ENCODE measurements at places on chromosomes 4 and X.

- DNase-seq = no peak
Observed at GRCh38 chr4:164538097-164538496, 215.8 kb upstream of the SMIM31 start.

DNA sequence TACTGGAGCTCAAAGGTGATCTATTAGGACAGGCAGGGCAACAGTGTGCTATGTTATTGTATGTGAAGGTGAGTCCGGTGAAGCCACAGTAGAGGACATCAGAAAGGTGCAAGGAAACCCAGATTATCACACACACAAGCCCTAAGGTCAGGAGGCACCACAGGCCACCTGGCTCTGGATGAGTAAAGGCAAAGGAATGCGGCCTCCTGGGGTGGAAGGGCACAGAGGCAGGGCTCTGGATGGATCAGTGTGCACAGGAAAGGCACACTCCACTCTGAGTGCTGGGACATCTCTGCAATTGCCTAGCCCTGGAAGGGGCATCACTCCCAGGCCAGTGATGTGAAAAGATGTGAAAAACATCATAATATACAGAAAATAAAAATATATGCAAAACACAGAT, 683.5 kb downstream of the TRIML1 start:
- DNase-seq = no peak

DNA sequence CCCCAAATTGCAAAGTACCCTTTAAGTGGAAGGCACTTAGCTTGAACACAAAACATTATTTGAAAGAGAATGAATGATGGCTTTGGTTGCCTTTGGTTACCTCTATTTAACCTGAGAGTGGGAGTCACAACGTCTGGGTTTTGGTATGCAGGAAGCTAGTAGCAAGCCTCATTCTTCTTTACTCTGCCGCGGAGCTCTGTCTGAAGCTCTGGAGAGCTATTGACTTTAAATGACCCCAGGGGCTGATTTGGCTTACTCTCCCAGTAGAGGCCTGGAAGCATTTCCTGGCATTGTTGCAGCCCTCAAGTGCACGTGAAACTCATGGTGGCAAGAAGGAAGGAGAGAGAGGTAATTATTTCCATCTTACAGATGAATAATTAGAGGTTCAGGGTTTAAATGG, 81.8 kb upstream of the MAGEA4 start:
- DNase-seq = no peak

DNA sequence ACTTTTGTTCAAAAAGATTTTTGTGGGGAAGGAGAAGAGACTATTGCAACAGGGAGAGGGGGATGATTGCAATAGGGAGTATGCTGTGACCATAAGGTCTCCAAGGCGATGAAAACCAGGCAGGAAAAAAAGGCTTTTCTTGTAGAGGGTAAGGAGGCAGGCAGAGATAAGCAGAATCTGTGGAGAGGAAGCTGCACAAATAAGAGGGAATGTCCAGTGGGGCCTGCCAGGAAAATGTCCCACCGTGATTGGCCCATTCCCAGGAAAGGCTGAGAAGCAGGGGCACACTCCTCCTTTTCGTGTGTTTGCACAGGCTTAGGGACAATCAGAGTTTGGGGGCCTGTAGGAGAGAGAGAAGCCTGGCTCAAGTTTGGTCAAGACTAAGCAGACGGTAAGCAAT, 29.1 kb downstream of the SPACA5 start:
- no peak for DNase-seq

DNA sequence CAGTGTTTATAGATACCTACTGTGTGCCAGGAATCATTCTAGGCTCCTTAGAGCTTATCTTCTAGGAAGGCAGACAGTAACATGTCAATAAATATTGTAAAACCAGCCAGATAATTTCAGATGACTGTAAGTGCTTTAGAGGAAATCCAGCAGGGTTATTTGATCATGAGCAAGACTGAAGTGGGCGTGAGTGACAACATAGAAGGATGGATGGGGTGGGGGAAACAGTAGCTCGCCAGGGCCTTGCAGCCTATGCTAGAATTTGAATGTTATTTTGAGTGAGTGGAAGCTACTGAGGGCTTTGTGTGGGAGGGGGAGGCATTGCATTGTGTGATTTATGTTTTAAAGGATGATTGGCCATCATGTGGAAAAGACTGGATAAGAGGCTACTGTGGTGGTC, 6.7 kb downstream of the SRD5A3 start:
- DNase-seq = no peak

DNA sequence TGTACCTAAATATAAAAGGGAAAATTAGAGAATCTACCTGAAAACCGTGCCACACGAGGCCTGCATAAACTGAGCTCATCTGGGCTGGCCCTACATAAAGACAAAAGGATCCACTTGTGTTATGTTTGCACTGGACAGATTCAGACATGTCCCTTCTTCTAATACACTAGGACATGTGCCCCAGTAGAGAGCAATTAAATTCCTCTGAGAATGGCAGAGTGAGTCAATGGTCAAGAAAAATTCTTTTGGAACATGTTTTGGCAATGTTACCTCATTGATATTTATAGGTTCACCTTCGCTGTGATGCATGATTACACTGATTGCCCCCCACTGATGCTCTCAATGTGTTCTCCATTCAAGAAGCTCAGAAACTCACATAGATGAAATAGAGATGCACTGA, 95.2 kb downstream of the MANBA start:
- DNase-seq = no peak

GRCh38 chr4:52957835-52958631, 95.9 kb downstream of the RASL11B start:
- no peak for DNase-seq

GRCh38 chr4:71449040-71449439, 110.2 kb downstream of the SLC4A4 start:
- no peak for DNase-seq

GRCh38 chr4:1395941-1396805, 10.1 kb downstream of the NKX1-1 start:
- no peak for DNase-seq

GRCh38 chr4:115260195-115260594, 146.8 kb upstream of the NDST4 start:
- no peak for DNase-seq
